ENCODE measurements at places on chromosomes 16 and 17.

- no peak for DNase-seq
Observed at GRCh38 chr16:87648236-87648635, 45.9 kb downstream of the JPH3 start.

- no peak for DNase-seq
Observed at GRCh38 chr16:88747588-88748301, 37.3 kb downstream of the PIEZO1 start.

GRCh38 chr16:73095885-73096421 is 48.0 kb upstream of the ZFHX3 start:
- no peak for DNase-seq

- DNase-seq: no peak
Observed at GRCh38 chr17:29590411-29591145, 1.1 kb upstream of the GIT1 start.

GRCh38 chr17:72422204-72422504 is 301.3 kb downstream of the SOX9 start:
- no peak for DNase-seq

DNA sequence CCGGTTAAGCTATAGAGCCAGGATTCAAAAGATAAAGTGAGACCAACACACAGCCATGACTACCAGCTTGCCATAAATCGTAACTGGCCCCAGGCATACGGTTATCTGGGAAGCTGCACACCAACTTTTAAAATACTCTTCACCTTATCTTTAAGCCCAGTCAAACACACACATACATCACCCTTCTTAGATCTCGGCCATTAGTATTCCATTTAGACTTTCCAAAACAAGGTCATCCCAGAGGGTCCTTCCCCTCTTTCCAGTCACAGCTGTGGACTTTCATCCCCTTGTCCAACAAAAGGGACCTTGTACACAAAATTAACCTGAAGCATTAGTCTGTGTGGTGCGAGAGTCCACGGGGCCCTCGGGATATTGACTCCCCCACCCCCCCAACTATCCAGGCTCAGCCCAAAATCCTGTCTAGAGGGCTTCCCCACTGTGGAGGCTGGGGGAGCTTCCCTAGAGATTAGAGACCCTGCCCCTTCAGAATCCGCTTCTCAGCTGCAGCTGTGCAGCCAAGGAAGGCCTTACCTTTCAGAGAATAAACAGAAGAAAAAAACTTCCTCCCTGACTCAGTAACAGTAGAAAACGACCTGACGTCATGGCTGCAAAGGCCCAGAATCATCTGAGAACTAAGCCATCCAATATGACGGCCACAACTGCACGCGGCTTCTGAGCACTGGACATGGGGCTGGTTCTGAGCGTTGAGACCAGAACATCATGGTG is 9.9 kb downstream of the ZFHX3 start:
- no peak for DNase-seq

GRCh38 chr16:24736758-24737157 is 7.3 kb downstream of the TNRC6A start:
- no peak for DNase-seq

GRCh38 chr16:68444056-68444657 is 4.2 kb downstream of the SMPD3 start:
- DNase-seq: no peak

DNA sequence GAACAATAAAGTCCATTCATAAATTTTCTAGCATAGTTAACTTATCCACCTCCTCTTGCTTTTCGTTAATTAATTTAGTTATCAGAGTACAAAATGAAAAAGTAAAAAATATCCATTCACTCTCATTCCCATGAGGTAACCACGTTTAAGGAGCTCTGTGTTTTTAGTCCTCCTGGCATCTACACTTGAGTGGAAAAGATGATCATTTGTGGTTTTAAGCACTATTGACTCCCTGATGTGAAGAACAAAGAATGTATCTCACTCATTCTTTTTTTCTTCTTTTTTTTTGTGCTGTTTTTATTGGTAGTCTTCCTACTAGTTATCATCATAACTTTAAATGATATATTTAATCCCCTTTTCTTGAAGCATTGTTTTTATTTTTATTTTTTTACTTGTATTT is 26.1 kb downstream of the QPRT start:
- no peak for DNase-seq

DNA sequence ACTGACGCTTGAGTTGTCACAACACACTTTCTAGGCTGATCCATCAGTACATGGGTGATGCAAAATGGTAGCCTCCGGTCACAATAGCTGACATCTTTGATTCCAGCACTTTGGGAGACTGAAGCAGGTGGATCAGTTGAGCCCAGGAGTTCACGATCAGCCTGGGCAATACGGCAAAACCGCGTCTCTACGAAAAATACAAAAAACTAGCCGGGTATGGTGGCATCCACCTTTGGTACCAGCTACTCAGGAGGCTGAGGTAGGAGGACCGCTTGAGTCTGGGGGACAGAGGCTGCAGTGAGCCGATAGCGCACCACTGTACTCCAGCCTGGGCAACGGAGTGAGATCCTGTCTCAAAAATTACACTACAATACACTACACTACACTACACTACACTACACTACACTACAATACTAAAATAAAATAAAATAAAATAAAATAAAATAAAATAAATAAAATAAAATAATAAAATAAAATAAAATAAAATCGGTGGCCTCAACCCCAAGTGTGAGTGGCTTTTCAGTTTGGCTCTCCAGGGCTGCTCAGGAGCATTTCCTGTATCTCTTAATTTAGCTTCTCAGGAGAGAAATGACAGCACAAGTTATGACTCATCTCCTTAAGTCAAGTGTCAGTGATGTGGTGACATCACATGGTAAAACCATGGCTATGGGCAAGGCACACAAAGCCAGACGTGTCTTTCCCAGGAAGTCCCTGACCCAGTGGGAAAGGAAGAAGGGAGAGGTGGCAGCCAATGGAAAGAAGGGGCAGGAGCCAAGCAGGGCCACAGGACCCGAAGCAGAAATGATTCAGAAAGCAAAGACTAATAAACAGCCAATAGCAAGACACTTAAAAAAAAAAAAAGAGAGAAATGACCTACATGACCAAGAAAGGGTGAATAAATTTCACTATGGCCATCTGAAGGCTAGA is 75.3 kb upstream of the TBC1D3K start:
- DNase-seq: no peak

DNA sequence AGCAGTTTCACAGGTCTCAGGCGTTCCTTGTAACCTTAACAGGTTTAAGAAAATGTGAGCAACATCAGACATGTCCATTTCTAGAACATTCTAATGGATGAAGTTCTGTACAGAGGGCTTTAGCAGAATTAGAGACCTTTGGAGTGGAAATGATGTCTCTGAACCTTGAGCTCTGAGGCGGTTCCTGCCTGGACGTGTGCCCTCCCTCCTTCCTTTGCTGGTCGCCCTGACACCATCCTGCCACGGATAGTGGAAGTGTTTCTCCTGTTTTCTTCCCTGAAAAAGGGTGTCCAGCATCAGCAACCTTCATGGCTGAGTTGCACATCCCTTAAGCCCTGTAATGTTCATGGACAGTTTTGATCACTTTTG is 11.1 kb downstream of the SPATA33 start:
- no peak for DNase-seq

DNA sequence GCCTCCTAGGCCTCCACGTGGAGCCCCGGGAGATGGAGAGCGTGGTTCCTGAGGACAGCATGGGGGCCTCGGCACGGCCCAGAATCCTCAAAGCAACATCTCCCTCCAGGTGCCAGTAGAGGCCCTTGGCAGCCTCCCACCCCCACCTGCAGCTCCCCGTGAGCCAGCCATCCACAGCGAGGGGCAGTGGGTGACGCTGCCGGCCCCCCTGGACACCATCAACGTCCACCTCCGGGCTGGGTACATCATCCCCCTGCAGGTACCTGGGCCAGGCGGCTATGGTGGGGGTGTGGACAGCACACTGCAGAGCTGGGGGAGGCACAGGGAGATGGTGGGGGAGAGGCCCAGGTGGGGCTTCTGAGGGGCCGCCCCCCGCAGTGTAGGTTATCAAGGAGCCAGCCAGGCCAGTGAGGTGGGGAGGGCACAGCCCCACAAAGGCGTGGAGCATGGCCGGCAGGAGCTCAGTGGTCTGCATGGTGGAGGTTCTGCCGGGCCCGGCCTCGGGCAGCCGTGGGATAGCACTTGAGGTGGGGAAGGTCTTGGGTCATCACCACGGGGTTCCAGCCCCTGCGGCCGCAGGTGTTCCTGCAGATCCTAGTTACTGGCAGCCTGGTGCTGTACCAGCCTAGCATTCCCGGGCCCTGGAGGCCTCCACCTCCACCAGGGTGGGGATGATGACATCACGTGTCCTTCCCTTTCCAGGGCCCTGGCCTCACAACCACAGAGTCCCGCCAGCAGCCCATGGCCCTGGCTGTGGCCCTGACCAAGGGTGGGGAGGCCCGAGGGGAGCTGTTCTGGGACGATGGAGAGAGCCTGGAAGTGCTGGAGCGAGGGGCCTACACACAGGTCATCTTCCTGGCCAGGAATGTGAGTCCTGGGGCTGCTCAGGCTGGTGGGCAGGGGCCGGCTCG is 16.4 kb downstream of the GAA start:
- DNase-seq: peak; percentile 7

All from activated B cell treated with CpG ODN at 0.5 μM for 24 hours (primary cell).